Caudate nucleus (tissue), 63 donors: ENCODE measurements at places on chromosomes 7 and 10.

- DNase-seq, result no peak
Observed at GRCh38 chr7:115634633-115635032, 395.9 kb downstream of the TFEC start.

- DNase-seq, result no peak
Observed at GRCh38 chr10:10911471-10911921, 106.2 kb upstream of the CELF2 start.

GRCh38 chr10:34717429-34717828, 97.7 kb downstream of the PARD3 start:
- DNase-seq, result no peak

DNA sequence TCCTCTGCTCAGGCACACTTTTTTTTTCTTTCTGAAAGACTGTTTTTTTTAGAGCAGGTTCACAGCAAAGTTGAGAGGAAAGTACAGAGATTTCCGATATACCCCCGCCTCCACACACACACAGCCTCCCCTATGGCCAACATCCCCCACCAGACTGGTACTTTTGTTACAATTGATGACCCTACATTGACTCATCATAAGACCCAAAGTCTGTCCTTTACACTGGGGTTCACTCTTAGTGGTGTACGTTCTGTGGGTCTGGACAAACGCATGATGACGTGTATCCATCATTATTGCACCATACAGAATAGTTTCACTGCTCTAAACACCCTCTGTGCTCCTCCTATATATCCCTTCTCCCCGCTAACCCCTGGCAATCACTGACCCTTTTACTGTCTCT, 107.7 kb downstream of the RBM20 start:
- no peak for DNase-seq

DNA sequence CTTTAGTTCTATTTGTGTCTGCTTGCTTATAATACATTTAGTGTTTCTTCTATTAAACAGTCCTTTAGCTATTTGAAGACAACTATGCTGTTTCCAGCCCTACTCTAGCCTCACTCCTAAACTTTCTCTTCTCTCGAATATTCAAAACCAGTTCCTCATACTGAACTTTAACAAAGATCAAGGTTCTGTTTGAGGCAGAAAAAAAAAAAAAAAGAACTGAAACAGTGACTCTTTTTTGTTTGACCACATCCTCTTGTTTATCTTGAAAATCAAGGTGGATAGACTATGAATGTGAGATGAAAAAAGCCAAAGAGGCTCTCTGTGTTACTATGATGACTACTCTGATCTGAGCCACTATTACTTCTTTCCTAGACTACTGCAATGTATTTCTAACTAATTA, 154.3 kb downstream of the ZNF365 start:
- DNase-seq, result no peak

GRCh38 chr7:110877016-110877415, 213.9 kb upstream of the LRRN3 start:
- DNase-seq, result no peak

GRCh38 chr10:132600416-132600815, 62.8 kb downstream of the INPP5A start:
- DNase-seq, result no peak

GRCh38 chr10:130340816-130341215, 204.6 kb downstream of the GLRX3 start:
- DNase-seq, result no peak

GRCh38 chr7:136489808-136490207, 378.6 kb upstream of the CHRM2 start:
- no peak for DNase-seq

DNA sequence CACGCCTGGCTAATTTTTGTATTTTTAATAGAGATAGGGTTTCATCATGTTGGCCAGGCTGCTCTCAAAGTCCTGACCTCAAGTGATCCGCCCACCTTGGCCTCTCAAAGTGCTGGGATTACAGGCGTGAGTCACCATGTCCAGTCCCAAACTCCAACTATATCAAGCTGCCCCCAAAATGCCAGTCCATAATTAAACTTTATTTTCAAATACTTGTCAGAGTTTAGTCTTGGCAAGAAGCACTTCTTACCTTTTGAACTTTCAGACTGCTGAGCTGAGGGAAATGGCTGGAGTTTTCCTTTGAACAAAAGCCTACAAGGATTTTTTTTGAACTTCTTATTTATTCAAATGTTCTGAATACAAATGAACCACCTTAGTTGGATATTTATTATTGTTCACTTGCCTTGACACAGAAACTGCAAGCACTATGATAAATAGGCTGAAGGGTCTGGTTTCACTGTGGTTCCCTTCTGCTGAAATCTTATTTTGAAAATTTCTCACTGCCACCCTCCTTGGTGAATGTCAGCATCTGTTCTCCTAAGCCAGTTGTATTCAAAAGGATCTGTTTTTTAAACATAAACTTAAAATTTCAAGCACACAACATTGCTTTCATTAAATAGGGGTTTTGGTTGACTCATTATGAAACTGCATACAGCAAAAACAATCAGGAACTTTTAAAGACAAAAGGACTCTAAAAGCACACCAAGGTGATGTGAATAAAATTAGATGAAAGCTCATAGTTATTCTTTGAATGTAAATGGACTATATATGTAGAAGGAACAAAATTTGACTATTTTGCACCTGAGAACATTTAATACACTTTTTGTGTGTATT, 101.7 kb upstream of the SLC26A5 start:
- no peak for DNase-seq

DNA sequence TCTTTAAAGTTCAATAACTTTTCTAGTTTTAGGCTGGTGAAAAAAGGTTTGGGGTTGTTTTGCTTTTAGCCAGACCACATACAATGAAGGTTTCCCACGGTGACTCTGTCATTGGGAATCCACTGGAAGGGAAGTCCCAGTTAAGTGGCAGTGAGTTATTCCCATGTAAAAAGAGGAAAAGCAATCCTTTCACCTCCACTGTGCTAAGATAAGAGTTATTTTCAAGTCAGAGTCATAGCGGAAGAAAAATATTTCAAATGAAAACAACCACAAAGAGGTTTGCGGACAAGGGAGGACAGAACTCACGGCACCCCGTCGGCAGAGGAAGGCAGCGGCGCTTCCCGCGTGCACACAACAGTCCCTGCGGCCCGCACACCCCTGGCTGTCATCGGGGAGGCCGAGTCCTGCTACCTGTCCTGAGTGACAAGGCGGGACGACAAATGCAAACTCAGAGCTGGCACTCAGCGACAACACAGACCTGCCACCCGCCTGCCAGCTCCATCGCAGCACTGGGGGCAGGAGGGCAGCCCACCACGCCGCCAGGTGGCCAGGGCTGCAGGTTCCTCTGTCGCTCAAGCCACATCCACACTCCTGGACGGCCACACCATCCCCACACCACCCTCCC, 9.3 kb upstream of the PAPOLB start:
- no peak for DNase-seq
